ENCODE measurements at places on chromosomes 11 and 22.
A peak's percentile ranks its signal among the peaks of the same experiment; 100 is the strongest.

- no peak for DNase-seq
Measured at GRCh38 chr22:49306632-49307480, 520.8 kb downstream of the BRD1 start.

DNA sequence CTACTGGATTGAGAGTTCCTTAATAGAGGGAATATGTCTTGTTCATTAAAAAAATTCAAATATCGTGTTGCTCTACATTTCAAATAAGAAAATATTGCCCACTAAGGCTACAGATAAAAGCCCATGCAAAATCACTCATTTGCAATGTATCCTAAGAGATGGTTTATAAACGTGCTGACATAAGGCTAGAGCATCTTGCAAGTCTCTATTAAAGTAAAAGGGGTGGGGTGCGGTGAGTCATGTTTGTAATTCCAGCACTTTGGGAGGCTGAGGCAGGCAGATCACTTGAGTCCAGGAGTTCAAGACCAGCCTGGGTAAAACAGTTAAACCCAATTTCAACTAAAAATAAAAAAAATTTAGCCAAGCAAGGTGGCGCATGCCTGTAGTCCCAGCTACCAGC is 70.3 kb downstream of the PGR start:
- no peak for DNase-seq

- DNase-seq: no peak
Measured at GRCh38 chr11:92948116-92948515, 21.3 kb upstream of the MTNR1B start.

- DNase-seq: peak; percentile 54
Measured at GRCh38 chr11:62880231-62880802, 379 bp upstream of the SLC3A2 start.

GRCh38 chr11:102582140-102582539 is 43.0 kb downstream of the MMP20 start:
- no peak for DNase-seq

DNA sequence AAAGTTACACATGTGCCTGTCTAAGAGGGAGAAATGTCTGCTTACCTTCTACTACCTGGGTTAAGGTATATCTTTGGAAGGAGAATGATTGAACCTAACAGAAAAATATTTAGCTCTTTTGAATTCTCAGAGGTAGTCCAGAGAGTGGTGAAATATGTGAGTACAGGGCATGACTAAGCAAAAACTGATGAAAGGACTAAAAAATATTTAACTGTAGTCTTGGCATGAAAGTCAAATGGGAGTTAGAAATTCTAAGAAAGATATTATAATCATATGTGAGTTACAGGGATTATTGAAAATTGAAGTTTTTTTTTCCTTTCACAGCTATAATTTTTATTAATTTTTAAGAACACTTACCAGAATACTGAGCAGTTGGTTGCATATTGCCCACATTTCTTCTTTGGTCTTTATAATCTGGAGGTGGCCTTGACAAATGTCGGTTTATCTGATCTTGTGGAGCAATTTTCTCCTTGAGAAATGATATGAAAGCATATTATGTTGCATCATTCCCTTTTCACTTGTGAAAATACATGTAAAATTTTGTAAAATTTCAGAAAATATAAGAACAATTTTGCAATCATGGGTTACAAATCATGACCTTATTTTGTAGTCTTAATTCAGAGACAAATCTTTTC is 61.4 kb upstream of the MTMR2 start:
- no peak for DNase-seq

DNA sequence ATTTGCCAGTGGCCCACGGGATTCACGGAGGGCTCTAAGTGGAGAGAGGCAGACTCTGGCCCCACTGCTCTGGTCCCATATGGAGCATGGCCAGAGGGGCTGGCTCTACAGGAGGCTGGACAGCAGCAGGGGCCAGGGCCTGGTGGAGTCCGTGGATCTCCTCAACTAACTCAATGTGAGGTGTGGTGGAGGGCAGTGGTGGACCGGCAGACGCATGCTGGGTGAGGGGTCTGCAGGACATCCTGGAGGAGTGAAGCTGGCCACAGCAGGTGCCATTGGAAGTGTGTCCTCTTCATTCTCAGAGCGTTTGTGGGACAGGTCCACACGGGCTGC is 15.6 kb downstream of the IGF2 start:
- no peak for DNase-seq

DNA sequence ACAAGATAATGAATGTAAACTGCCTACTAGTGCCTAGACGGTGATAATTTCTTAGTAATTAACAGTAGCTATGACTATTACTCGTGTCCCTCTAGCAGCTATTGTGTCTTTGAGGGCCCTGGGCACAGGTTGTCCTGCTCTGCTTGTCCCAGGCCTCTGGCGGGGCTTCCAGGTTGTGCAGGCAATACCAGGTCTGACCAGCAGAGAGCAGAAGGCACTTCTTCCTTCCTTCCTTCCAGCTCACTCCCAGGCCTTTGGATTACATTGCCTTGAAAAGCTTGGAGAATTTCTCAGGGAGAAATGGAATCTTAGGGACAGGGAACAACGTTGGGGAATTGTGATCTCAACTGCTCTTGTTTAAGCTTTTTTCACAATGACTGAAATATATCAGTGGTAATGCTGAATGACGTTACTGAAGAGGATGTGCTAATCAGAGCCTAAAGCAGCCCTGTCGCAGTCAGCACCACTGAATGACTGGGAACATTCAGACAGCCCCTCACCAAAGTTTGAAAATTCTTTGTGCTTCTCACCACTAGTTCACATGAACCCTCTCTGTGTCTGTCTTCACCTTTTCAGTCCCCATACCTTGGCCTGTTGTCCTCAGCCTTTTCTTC is 8.4 kb upstream of the CCKBR start:
- DNase-seq: peak; percentile 42

GRCh38 chr11:33899400-33900037 is 7.6 kb upstream of the LMO2 start:
- no peak for DNase-seq

GRCh38 chr11:73989156-73989555 is 6.5 kb upstream of the UCP2 start:
- no peak for DNase-seq

DNA sequence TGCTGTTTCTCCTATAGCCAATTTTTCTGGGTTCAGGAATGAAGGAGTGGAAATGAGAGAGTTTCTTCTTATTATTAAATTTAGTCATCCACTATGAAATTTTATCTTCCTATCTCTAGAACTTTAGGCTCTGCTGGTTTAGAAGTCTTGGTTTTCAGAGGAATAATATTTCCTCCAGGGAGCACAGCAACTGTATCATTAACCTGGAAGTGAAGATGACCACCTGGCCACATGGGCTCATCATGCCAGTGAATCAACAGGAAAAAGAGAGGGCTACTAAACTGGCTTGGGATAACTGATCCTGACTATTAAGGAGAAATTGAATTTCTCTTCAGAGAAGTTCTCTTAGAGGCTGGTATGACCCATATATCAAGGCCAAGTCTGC is 44.4 kb downstream of the ADM start:
- no peak for DNase-seq

DNA sequence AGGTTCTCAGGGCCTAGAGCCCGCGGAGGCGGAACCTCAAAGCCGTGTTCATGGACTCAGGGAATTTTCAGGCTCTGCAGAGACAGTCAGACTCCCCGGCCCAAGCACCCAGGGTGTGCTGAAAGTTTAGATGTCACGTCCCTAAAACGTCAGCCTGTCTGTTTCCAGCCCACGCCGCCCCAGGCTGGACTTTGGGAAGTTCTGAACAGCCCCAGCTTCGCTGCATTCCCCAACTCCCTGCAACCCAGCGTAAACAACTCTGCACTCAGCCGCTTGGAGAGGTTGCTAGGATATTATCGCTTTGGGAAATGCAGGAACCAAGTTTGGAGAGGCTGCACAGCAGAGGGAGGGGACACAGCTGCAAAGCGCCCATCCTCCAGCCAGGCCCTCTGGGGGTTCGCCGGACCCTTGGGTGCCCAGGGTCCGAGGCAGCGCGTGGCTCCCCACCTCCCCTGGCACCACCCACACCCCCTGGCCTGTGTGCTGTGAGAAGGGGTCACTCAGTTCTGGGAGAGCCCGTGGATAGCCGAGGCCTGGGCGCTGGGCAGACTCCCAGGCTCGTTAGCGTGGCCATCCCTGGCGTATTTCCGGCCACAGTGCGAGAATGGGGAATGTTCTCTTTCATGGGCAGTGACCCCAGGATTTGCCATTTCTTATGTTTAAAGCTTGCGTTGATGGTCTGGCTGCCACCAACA is 120.5 kb upstream of the FGF3 start:
- no peak for DNase-seq
